Glutamatergic neuron (in vitro differentiated cells): ENCODE measurements at places on chromosomes 2 and 18. TPM values are rescaled to one million over a fixed set of nuclear protein-coding genes. Genes with fewer than 3 reads are reported as not detected.

GRCh38 chr2:179177694-179178093 is 86.9 kb downstream of the SESTD1 start:
- DNase-seq: no peak
- no peaks in the 10 kb centered on the region for H3K27me3 ChIP-seq
- H3K27ac ChIP-seq: no peak overlapping the region
- no peaks in the 10 kb centered on the region for H3K36me3 ChIP-seq
- no peak overlapping the region for H3K4me3 ChIP-seq

GRCh38 chr18:24862201-24862816 is 401.9 kb downstream of the HRH4 start:
- no peaks in the 10 kb centered on the region for H3K4me1 ChIP-seq
- no peak overlapping the region for H3K27ac ChIP-seq
- no peak for DNase-seq
- no peaks in the 10 kb centered on the region for H3K36me3 ChIP-seq

DNA sequence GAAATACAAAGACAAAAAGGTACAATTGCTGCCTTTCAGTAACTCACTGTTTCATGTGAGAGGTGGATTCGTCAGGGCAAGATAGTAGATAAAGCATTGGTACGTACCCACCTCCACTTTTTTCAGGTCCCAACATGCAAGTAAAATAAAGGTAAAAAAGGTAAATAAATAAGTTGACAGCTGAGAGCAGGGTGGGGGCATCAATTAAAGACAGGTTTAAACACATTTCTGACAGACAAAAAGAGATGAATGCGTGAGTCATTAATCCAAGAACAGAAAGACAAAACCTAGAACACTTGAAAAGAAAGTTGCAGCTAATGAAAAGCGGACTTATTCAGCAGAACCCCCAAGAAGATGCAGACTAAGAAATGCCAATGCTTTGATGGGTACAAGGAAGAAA is 979.6 kb upstream of the CDH2 start:
- H3K27me3 ChIP-seq: no peaks in the 10 kb centered on the region
- no peak for DNase-seq
- no peak overlapping the region for H3K4me3 ChIP-seq
- no peaks in the 10 kb centered on the region for H3K4me1 ChIP-seq
- H3K36me3 ChIP-seq: no peaks in the 10 kb centered on the region
- no peak overlapping the region for H3K27ac ChIP-seq

- H3K4me3 ChIP-seq: no peak overlapping the region
- H3K27me3 ChIP-seq: no peaks in the 10 kb centered on the region
- H3K27ac ChIP-seq: no peak overlapping the region
- no peaks in the 10 kb centered on the region for H3K4me1 ChIP-seq
- H3K36me3 ChIP-seq: no peaks in the 10 kb centered on the region
These were observed 99.0 kb upstream of the GRB14 start for GRCh38 chr2:164719996-164720941.

DNA sequence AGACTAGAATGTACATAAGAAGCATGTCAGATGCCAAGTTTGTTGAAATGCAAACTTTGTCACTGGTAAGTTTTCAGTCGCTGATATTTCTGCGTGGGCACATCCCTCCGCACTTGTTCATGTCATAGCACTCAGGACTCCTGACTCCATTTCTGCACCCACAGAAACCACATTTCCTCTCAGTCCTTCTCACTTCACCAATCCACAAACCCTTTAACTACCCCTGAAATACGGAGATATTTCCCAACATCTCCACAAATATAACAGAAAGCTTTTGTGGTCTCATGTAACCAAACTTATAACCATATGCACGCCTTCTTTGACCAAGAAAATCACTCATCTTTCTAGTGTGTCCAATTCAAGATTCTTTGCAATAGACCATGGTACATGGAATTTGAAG is 276.9 kb upstream of the ERBB4 start:
- no peaks in the 10 kb centered on the region for H3K4me1 ChIP-seq
- H3K4me3 ChIP-seq: no peak overlapping the region
- H3K27me3 ChIP-seq: no peaks in the 10 kb centered on the region
- no peak for DNase-seq
- H3K27ac ChIP-seq: no peak overlapping the region
- H3K36me3 ChIP-seq: no peaks in the 10 kb centered on the region

- H3K27ac ChIP-seq: no peak overlapping the region
- H3K36me3 ChIP-seq: no peaks in the 10 kb centered on the region
- H3K4me1 ChIP-seq: no peaks in the 10 kb centered on the region
- no peak overlapping the region for H3K4me3 ChIP-seq
- no peaks in the 10 kb centered on the region for H3K27me3 ChIP-seq
These were observed 133.9 kb upstream of the FSHR start for GRCh38 chr2:49288113-49288705.

GRCh38 chr2:173831312-173832229 is 133.6 kb downstream of the SP3 start:
- peaks cover 5% of the 10 kb centered on the region for H3K36me3 ChIP-seq
- peak overlapping the region; percentile 2 for H3K4me3 ChIP-seq
- H3K4me1 ChIP-seq: peaks cover 9% of the 10 kb centered on the region
- H3K27me3 ChIP-seq: no peaks in the 10 kb centered on the region

DNA sequence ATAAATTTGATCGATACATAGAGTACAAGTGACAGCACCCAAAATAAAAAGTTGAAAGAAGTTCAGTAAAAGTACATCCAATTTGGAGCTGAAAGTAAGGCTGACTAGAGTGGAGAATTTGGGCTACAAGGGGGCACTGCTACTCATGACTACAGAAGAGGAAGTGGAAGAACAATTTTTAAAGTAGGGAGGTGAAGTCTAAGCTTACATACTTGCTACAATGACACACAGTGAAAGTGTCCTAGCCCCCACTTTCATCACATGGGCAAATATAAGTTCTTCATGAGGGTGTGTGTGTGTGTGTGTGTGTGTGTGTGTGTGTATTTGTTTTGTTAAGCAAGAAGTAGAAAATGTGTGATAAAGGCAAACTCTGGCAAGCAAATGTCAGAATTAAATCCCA is 45.7 kb downstream of the MAP3K2 start:
- no peak for DNase-seq
- H3K4me3 ChIP-seq: no peak overlapping the region
- no peaks in the 10 kb centered on the region for H3K27me3 ChIP-seq
- no peaks in the 10 kb centered on the region for H3K36me3 ChIP-seq
- H3K4me1 ChIP-seq: peaks cover 3% of the 10 kb centered on the region
- no peak overlapping the region for H3K27ac ChIP-seq

- H3K27me3 ChIP-seq: peaks cover 2% of the 10 kb centered on the region
- no peaks in the 10 kb centered on the region for H3K36me3 ChIP-seq
- H3K4me3 ChIP-seq: peak overlapping the region; percentile 52
- H3K4me1 ChIP-seq: peaks cover 16% of the 10 kb centered on the region
- no peak for DNase-seq
These were observed 184.2 kb upstream of the SP5 start for GRCh38 chr2:170530803-170531564.

- H3K4me1 ChIP-seq: peaks cover 3% of the 10 kb centered on the region
- peaks cover 4% of the 10 kb centered on the region for H3K27me3 ChIP-seq
- no peak for DNase-seq
- H3K4me3 ChIP-seq: no peak overlapping the region
- no peaks in the 10 kb centered on the region for H3K36me3 ChIP-seq
These were observed 16.1 kb downstream of the WIPF1 start for GRCh38 chr2:174581491-174581890.

- no peak overlapping the region for H3K27ac ChIP-seq
- peaks cover 9% of the 10 kb centered on the region for H3K4me1 ChIP-seq
- DNase-seq: no peak
- H3K27me3 ChIP-seq: peaks cover 2% of the 10 kb centered on the region
- no peaks in the 10 kb centered on the region for H3K36me3 ChIP-seq
These were observed 31.3 kb downstream of the ACKR3 start for GRCh38 chr2:236600892-236601291.

DNA sequence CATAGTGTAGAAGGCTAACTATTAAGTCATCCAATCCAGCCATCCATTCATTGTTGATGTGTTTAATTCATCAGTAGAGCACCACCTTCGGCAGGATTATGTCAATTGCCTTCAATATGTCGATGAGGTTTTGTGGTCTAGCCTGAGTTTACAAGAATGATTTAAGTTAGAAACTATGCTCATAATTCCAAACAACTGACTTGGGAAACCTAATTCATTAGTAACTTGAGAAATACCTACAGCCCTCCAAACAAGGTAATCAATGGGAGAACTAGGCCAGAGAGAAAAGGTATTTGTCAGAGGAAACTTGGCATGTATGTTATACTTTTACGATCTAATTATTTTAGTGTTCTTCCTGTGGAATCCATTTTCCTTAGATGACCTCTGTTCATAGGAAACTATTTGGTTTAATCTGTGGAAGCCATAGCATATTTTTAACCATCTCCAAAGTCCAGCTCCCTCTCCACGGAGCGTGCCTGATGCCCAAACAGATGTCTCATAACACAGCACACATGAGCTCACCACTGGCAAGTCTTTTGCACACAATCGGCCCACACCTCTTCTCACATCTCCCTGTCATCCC is 148.5 kb downstream of the GFPT1 start:
- H3K27me3 ChIP-seq: no peaks in the 10 kb centered on the region
- H3K36me3 ChIP-seq: peaks cover 5% of the 10 kb centered on the region
- DNase-seq: no peak

GRCh38 chr2:205571360-205571959 is 110.8 kb upstream of the NRP2 start:
- peaks cover 2% of the 10 kb centered on the region for H3K27me3 ChIP-seq
- H3K36me3 ChIP-seq: peaks cover 5% of the 10 kb centered on the region
- H3K4me1 ChIP-seq: no peaks in the 10 kb centered on the region
- DNase-seq: no peak
- H3K27ac ChIP-seq: no peak overlapping the region

DNA sequence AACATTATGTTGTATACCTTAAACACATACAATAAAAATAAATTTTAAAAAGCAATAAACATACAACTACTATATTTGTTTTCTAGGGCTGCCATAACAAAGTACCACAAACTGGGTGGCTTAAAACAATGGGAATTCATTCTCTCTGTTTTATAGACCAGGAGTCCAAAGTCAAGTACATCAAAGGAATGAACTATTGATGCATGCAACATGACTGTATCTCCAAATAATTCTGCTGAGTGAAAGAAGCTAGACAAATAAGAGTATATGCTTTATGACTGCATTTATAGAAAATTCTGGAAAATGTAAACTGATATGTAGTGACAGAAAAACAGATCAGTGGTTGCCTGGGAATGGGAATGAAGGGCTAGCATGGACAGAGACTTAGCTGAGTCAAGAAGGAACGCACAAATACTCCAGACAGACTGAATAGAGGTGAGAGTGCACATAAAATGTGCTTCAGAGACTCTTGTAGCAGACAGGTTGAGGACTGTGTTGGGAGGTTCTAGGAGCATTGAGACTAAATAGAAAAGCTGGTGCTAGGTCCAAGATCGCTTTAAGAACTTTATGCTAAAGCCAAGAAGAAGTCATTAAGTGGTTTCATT is 11.0 kb upstream of the PLA2R1 start:
- H3K27ac ChIP-seq: no peak overlapping the region
- no peak for DNase-seq

DNA sequence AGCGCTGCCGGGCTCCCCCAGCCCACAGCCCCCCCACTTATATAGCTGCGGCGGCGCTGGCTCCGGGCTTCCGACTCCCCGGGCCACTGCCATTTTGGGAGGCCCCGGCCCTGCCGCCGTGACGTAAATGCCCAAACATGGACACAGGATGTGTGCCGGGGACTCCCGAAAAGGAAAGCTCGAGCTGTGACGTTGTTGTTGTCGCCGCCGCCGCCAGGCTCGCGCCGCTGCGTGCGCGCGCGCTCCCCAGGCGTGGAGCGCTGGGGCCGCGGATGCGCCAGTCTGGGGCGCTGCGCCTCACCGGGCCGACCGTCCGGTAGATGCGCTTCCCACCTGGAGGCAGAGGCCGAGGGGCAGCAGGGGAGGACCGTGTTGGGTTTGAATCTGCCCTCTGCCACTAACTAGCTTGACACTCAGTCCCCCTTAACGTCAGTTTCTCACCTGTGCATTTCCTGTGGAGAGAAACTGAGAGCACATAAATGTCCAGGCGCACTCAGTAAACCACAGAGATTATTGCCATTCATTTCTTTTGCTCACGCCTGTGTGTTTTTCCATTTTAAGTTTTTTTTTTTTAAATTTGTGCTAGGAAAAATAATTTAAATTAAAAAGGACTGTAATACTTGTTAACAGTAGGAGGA is at the start of gene EGR4:
EGR4 (minus strand) TSS at position 15 of the 638 bp plus-strand sequence. CDS start 231 bp downstream, outside the sequence.
- H3K4me3 ChIP-seq: peak within 1 kb of the TSS; percentile 74
- DNase-seq: peak; percentile 73
- no peaks in the 10 kb centered on the region for H3K36me3 ChIP-seq
- H3K27ac ChIP-seq: no peak within 1 kb of the TSS

DNA sequence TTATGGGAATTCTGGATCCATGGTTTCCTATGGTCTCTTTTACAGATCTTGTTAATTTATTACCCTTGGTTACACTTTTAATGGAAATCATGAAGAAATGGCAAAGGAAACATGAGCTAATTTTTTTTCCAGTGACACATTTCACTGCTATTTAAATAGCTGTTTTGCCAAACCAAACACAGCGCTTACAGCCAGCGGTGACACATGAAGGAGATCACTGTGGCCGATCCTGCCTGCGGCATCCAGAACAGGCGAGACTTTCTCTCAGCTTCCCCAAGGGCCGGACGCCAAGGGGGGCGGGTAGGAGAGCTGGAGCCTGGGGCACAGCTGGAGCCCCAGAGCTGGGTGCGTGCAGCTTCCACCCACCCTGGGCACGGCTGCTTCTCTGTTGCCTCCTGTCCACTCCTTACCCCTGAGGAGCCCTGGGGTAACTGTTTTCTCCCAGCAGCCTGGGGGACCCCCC is 81.4 kb upstream of the PKDCC start:
- H3K4me1 ChIP-seq: peaks cover 36% of the 10 kb centered on the region
- no peaks in the 10 kb centered on the region for H3K27me3 ChIP-seq
- no peaks in the 10 kb centered on the region for H3K36me3 ChIP-seq
- no peak overlapping the region for H3K27ac ChIP-seq
- H3K4me3 ChIP-seq: no peak overlapping the region
- DNase-seq: no peak

- peaks cover 1% of the 10 kb centered on the region for H3K27me3 ChIP-seq
- no peaks in the 10 kb centered on the region for H3K36me3 ChIP-seq
These were observed 55.5 kb downstream of the RIT2 start for GRCh38 chr18:43060020-43060419.

- peak overlapping the region; percentile 65 for H3K4me3 ChIP-seq
- no peak for DNase-seq
- H3K27me3 ChIP-seq: peaks cover 40% of the 10 kb centered on the region
- H3K27ac ChIP-seq: no peak overlapping the region
These were observed 1.7 kb upstream of the CELF4 start for GRCh38 chr18:37567061-37567993.

TLX2 gene
- 21.2 TPM for total RNA-seq

POTEE gene
- 1.4 TPM for total RNA-seq

SMYD5 gene
- total RNA-seq: 17.0 TPM

LAMA1 gene
- 32.0 TPM for total RNA-seq

DCDC2C gene
- not detected for total RNA-seq

SH2D6 gene
- 0.64 TPM for total RNA-seq

RASGRP3 gene
- not detected for total RNA-seq

EGR4 gene
- not detected for total RNA-seq

ITGB6 gene
- total RNA-seq: not detected

CRACDL gene
- total RNA-seq: 2.1 TPM

CYP20A1 gene
- 12.6 TPM for total RNA-seq

APCDD1 gene
- 171 TPM for total RNA-seq
